ENCODE measurements at places on chromosomes 1 and 21.

- DNase-seq = no peak
These were observed 6.8 kb upstream of the C1orf210 start for GRCh38 chr1:43292216-43292615.

DNA sequence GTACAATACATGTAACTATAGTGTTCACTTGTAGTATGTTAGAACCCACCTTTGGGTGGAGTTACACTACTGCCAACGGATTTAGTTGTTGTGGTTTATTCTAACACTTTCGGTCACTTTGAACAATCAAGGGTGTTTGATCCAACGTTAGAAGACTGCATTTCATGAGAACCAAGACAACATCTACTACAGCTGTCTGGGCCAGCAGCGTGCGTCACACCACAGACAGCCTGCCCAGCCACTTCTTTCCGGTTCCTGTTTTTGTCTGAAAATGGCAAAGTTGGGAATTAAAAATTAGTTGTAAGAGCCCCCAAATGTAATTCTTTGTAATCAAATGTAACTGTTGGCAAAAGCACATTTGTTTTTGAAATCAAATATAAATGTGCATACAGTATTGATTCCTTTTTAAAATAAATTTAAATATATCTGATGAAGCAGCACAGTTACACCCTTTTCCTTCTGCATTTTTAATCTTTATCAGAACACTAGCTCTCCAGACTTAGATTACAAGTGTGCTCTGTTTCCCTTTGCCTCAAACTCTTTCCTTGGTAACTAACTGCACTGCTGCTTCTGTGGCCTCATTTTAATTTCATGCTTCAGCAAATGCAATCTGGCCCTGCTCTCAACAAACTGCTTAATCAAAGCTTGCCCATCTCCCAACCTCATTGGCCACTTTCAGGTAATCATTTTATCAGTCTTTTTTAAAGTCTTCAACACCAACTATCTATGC, 86.6 kb upstream of the DPH5 start:
- peak; percentile 30 for DNase-seq

DNA sequence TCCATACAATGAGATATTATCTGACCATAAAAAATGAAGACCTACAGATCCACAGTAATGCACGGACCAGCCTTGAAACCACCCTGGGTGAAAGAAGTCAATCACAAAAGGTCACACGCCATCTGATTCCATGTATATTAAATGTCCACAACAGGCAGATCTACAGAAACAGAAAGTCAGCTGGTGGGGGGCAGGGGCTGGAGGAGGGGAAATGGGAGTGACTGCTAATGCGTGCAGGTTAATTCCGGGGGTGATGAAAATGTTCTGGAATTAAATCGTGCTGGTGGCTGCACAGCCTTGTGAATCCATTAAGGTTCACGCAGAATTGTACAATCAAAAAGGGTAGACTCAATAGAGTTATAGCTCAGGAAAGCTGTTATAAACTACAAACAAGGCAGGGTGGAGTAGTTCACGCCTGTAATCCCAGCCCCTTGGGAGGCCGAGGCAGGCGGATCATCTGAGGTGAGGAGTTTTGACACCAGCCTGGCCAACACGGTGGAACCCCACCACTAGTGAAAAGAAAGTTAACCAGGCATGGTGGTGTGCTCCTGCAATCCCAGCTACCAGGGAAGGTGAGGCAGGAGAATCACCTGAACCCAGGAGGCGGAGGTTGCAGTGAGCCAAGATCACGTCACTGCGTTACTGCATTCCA, 32.3 kb downstream of the ACOT7 start:
- no peak for DNase-seq

DNA sequence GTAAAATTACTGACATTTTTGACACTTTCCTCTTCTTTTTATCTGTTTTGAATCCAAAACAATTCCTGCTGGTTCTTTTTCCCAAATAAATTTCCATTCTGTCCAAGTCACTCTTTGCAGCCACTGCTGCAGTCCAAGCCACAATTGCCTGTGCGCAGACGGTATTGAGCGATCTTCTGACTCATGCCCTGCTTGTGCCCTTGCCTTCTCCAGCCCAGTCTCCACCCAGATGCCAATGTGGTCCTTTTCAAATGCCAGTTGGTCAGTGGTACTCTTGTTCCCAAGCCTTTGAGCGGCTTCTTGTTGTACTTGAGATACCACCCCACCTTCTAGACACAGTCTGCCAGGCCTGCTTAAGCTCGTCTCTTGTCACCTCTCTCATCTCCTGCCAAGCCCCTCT, 78.9 kb downstream of the CAMTA1 start:
- no peak for DNase-seq

- no peak for DNase-seq
These were observed 18.2 kb downstream of the CD34 start for GRCh38 chr1:207892764-207893163.

- DNase-seq = peak; percentile 74
These were observed 24.3 kb upstream of the GRHL3 start for GRCh38 chr1:24294716-24295371.

DNA sequence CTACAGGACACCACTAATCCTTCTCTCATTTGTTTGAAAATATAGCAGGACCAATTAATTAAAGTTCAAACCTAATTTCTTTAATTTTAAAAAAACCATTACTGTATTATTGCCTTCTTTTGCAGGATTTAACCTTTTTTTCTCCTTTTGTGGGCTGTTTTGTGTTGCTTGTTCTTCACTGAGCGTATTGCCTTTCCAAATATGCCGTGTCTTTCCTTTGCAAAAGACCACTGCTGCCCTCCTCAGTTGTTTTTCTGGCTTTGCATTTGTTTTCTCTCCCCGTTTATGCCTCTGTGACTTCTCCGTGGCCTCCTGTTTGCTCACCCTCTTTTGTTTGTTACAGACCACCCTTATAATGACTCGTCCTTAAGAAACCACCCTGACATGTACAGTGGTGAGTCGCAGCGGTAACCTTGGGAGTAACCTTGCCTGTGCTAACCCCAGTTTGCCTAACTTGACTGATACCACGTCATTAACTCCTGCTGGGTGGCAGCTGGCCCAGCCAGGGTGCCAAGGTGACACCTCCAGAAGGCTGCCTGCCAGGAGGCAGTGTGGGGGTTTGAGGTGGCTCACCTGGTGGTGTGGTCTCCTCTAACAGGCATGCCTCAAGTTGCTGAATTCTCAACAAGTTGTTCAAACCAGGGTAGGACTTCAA, 81.1 kb upstream of the CNTN2 start:
- no peak for DNase-seq

DNA sequence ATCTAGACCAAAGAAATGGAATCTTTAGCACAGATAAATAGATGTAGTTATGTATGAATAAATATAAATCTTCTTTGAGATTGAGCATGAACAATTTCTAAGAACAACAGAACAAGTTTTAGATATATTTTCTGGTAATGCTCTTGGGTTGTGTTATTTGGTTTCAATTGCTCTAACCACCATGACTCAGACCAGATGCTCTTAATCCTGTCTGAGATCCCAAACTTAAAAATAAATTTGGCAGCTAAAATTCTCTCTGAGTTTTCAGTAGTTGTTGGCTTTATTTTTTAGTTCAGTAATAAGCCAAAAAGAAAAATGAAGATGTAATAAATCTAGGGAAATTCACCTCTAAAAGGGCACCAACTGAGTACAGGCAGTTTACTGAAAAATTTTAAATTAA, 1693.4 kb downstream of the NCAM2 start:
- no peak for DNase-seq

DNA sequence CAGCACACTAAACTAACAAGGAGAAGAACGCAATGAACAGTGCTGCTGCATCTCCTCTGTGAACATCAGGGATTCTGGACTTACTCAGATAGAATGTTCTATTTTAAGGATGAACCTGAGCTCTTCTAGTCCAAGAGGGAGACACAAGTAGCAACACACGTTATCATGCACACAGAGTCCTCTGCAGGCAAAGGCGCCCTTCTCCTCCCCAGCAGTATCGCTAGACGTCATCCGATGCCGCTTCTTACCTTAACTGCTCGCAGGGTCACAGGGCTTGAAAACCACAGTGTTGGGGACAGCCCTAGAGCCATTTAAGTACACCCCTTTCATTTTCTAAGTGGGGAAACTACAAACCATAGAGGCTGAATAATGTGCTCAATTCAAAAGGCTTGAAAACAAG, 74.5 kb downstream of the HIVEP3 start:
- DNase-seq = no peak

DNA sequence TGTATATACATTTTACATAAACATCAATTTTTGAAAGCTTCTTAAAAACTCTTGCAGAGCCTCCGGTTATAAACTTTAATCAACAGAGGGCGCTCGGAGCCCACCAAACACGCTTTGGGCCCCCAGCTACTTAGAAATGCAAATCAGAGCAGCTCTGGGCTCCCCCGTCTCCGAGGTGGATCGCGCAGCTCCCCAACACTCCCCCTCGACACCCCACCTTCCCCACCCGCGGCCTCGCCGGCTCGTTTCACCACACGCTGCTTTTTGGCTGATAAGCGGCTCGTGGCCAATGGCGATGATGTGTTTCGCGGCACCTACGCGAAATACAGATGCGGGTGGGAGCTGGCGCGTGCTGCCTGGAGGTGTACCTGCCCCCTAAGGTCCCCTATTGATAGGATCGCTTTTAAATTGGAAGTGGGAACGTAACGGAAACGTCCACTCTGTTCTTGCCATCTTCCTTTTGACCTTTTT, 1.7 kb upstream of the KIF26B start:
- DNase-seq = peak; percentile 81

DNA sequence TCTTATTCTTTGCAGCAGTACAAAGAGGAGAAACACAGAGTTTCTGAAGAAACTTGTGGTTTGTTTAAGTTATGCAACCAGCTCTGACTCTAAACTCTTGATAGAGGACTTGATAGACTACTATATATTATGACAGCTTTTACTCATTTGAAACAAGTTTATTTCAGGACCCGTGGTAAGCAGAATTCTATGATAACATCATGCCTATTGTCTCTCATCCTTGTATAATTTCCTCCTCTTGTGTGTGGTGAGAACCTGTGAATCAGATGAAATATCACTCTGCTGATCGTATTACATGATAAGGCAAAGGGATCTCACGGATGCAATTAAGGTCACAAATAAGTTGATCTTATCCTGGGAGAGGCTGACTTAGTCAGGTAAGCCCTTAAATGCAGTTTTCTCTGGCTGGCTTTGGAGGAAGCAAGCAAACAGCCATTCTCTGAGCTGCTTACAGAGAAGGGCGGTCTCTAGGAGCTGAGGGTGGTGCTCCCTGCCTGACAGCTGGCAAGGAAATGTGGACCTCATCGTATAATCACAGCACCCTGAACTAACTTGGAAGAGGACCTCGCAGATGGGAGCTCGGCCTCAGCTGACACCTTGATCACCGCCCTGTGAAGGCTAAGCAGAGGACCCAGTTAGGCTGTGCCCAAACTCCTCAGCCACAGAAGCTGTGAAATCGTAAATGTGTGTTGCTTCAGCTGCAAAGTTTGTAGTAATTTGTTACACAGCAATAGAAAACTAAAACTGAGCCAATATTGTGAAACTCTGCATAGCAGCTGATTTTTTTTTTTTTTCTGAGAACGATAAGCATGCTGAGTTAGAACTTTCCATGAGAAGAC, 151.1 kb upstream of the DPT start:
- DNase-seq = no peak

DNA sequence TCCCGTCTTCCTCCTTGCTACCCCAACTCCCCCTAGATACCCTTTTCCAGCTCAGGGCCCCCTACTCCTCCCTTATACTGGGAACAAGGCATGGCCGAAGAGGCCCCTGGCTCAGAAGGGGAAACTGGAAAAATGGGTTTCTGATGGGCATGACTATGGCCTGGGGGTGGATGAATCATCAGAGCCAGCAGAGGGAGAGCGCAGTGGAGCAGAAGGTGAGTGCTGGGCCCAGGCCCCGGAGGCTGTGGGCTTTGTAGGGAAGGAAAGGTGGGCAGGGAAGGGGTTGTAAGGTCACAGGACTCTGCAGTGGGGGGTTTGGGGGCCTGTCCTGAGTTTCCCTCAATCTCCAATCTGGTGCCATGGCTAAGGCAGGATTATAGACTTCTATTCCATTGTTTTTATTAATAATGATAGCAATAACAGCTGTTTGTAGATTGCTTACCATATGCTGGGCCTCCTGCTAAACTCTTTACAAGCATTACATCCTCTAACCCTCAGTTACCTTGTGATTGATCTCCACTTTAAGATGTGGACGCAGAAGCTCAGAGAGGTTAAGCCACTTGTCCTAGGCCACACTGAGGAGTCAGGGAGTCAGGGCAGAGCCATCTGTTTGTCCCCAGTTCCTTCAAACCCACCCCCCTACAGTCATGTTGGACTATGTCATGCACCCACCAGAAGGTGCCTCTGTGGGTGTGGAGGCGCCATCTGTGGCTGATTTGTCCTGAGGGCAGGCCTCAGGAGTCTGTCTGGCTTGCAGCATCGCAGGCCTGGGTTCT, 36.2 kb upstream of the ZNF362 start:
- no peak for DNase-seq

GRCh38 chr1:7551442-7551841, 219.7 kb upstream of the VAMP3 start:
- no peak for DNase-seq

- DNase-seq = no peak
These were observed 943 bp upstream of the KIAA0040 start for GRCh38 chr1:175193527-175193910.

- DNase-seq = no peak
These were observed 53.1 kb downstream of the APP start for GRCh38 chr21:26117324-26117971.

DNA sequence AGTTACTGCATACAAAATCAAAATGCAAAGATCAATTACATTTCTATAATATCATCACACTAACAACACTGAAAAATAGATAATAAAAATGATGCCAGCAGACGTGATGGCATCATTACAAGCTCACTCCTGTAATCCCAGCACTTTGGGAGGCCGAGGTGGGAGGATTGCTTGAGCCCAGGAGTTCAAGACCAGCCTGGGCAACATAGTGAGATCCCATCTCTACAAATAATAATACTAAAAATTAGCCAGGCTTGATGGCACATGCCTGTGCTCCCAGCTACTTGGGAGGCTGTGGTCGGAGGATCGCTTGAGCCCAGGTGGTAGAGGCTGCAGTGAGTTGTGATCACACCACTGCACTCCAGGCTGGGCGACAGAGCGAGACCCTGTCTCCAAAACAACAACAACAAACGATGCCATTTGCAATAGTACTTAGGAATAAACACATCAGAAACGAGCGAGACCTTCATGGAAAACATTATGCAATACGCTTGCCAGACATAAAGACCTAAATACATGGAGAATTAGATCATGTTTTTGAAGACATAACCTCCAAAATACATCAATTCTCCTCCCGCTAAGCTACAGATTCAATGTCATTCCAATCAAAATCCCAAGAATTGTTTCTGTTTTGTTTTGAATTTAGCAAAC, 86.6 kb upstream of the ERRFI1 start:
- DNase-seq = no peak

DNA sequence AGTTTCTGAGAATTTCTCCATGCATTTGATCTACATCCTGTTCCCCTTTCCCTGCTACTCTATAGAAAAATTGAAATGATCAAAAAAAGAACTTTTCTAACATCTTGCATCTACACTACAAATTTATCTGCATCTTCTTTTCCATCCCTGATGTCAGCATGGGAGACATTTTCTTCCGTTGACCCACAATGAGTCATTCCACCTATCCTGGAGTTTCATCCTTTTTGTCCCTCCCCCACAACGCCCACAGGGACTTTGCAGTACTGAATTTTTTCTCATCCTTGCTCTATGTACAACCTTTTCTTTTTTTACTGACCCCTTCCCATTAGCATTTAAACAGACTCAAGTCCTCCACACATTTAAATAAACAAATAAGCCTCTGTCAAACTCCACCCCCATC, 112.2 kb upstream of the MROH9 start:
- DNase-seq = no peak
